ENCODE measurements at places on chromosomes 5 and 9.

GRCh38 chr9:94084314-94084713, at the start of gene PTPDC1:
Gene PTPDC1 (plus strand): TSS chr9:94084464. CDS start chr9:94084531, 67 bp downstream.
- DNase-seq, result no peak

DNA sequence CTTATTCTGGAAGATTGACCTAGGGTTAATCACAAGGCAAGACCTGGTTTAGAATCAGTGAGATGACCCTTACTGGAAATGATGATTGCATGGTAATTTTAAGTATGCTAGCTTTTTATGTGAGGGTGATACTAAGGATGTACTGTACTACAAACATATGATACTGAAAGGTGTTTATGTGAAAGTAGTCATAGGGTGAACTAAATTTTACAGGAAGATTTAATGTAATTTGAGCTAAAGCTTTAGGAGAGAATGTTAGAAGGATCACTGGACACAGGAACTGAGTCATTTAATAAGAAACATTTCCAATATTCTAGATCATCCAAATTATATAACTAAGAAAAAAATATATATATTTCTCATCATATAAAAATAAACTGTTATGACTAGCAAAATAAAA, 197.2 kb downstream of the COX7C start:
- no peak for DNase-seq

GRCh38 chr9:1429297-1429696, 379.1 kb downstream of the DMRT2 start:
- DNase-seq, result no peak

- DNase-seq, result no peak
Measured at GRCh38 chr5:93532370-93532769, 48.6 kb downstream of the NR2F1-AS1 start.

DNA sequence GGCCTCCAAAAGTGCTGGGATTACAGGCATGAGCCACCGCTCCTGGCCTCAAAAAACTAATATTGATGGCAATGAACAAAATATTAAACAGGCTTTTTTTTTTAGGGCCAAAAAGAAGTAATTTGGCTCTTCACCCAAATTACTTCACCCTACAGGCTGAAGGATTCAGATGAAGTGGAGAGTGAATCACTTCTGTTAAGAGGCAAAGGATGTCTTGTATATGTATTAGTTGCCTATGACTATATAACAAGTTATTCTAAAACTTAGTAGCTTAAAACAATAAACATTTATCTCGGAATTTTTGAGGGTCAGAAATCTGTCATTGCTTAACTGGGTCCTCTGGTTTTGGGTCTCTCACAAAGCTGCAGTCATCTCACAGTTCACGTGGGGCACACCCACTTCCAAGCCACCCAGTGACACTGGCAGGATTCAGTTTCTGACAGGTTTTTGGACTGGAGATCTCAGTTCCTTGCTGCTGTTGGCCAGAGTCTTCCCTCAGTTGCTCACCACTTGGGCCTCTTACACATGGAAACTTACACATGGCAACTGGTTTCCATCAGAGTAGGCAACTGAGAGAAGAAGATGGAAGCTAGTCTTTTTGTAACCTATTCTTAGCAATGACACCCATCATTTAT, 66.7 kb downstream of the IQGAP2 start:
- DNase-seq, result no peak

DNA sequence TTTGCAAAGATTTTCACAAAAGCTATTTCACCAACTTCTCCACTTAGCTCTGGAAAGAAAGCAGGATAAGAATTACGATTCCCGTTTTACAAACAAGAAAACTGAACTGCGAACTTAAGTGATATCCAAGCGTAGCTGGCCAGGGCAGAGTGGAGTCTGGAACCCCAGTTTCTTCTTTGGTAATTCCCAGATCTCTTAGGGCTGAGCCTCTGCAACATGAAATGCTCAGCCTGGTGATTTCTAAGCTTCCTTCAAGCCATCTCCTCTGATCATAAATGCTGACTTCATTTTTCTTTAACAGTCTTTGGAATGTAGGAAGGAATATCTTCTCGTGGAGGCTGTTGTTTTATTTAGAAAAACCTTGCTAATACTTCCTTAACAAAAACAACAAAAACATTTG, 620.0 kb downstream of the CCDC171 start:
- DNase-seq, result no peak

GRCh38 chr5:133564921-133565565, 47.3 kb downstream of the FSTL4 start:
- no peak for DNase-seq

- DNase-seq, result no peak
Measured at GRCh38 chr9:121652838-121653231, 1.4 kb downstream of the DAB2IP start.

DNA sequence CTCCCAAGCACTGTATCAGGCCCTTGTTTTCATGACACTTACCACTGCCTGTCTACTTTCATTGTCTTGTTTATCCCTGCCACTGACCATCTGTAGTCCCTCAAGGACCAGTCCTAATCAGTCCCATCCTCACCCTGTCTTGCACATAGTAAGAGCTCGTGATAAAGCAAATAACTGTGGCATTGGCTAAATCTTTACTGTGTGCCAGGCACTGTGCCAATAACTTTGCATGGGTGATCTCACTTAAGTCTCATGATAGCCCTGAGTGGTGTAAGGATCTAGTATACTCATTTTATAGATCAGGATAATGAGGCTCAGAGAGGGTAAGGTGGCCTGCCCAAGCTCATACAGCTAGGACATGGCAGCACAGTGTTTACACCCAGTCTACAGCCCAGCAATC, 5.6 kb downstream of the CDX1 start:
- DNase-seq, result no peak

GRCh38 chr9:6714176-6714575, 43.6 kb upstream of the KDM4C start:
- DNase-seq, result no peak

DNA sequence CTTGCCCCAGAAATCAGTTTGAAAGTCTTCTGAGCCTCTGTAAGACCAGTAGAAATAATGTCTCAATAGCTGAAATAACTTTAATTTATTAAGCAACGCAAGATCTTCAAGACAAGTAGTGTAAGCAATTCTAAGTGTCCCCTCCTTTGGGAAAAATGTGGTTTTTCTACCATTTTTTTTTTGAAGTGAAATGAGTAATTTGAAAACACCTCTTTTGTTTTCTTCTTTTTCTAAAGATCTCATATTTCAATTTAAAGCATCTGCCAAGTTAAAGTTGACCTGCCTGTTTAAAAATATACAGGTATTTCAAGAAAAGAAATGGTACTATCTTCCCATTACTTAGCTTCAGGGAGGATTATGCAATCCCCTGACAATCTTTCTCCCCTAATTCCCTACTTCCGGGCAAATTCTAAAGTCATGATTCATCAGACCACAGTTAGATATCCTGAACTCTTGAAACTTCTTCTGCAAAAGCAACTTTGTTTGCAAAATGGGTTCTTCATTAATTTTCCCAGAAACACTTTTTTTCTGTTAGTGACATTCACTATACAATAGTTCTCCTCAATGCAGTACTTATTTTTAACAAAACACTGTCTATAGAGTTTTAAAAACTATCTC, 7.8 kb upstream of the ANXA1 start:
- DNase-seq, result no peak

DNA sequence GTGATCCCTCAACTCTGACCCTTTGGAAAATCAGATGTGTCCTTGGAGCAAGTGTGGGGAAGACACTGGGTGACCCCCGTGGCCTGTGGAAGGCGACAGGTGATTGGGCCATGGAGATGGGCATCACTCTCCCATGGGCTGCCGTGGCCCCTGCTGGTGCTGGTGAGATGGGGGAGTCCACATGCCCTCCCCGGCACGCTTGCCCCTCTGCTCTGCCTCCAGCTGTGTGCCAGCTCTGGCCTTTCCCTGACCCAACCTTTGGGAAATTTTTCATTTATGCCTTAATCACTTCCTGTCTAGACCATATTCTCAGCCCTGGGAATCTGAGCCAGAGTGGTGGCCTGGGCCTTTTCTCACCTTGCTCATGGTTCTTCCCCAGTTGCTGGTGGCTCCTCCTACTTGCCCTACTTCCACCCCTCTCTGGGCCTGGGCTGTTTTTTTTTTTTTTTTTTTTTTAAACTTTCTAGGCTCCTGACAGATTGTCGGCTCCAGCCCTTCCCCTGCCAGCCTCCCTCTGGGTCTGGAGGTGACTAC, 56.6 kb downstream of the RGS3 start:
- DNase-seq, result peak; percentile 78

- no peak for DNase-seq
Measured at GRCh38 chr5:151627650-151628049, 36.5 kb upstream of the FAT2 start.

DNA sequence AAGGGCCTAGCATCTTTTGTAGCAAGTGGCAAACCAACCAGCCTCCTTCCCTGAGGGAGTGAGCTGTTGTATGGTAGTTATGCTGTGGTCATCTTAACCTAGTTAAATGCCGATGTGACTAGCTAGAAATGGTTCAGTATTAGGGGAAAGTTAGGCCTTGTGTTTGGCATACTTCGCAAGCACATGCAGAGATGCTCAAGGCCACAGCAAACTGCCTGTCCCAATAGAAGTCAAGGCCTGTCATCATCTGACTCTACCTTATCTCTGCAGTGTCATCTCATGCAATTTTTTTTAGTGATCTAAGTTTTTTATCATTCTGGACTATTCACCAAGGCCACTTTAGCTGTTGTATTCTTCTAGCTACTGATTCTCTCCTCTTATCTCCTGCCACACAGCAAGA, 5.2 kb upstream of the EXOSC3 start:
- no peak for DNase-seq

DNA sequence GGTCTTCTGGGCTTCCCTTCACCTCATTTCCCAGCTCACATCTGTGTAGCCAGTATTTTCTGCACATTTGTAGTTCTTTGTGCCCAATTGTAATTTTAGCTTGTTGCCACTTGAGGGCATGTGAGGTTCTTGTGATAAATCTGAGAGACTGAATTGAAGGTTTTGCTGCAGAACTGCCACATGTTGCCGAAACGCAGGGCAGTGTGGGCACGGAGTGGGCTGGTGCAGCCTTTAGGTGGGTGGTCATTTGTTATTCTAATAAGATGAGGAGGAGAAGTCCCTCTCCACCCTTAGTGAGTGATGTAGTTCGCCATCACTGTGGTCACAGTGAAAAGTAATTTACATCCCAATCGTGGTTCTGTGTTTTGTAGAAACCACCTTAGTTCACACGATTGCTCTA, 21.2 kb downstream of the OTULIN start:
- no peak for DNase-seq

DNA sequence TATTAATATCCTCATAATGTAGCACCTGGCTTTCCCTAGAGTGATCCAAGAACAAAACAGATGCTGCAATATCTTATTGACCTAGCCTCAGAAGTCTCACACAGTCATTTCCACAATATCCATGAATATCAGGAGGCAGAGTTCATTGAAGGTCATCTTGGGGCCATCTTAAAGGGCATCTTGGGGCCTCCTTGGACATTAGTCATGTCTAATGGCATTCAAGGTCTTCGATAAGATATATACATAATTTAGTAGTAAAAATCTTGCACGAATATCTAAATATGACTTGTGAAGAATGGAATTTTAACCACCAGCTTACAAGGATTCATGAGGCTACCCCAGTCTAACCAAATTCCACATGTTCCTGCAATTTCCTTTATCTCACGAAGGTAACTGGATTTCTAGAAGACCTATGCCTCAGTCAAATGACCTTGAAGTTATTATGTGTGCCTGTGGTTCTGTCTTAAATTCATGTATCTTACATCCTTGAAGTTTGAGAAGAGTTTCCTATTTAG, 163.6 kb upstream of the SPEF2 start:
- DNase-seq, result no peak

DNA sequence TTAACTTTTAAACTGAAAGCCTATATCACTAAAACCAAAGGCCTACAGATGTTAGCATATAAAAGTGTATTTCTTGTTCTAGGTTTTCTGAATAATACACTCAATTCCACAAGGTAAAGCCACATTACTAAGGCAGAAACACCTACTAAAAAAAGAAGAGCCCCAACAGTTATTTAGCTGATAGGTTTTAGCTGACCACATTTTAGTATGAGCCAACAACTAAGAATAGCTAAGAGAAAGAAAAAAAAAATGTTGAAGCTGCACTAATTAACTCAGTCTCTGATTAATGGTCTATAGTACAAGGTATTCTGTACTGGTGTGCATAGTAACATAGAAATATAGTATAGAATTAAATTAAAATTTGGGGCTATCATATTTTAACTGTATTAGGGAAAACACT, 23.5 kb downstream of the ZFR start:
- DNase-seq, result no peak

- no peak for DNase-seq
Measured at GRCh38 chr9:4865681-4866080, 72.9 kb downstream of the RCL1 start.

GRCh38 chr9:36136894-36137391, 410 bp downstream of the GLIPR2 start:
- no peak for DNase-seq

DNA sequence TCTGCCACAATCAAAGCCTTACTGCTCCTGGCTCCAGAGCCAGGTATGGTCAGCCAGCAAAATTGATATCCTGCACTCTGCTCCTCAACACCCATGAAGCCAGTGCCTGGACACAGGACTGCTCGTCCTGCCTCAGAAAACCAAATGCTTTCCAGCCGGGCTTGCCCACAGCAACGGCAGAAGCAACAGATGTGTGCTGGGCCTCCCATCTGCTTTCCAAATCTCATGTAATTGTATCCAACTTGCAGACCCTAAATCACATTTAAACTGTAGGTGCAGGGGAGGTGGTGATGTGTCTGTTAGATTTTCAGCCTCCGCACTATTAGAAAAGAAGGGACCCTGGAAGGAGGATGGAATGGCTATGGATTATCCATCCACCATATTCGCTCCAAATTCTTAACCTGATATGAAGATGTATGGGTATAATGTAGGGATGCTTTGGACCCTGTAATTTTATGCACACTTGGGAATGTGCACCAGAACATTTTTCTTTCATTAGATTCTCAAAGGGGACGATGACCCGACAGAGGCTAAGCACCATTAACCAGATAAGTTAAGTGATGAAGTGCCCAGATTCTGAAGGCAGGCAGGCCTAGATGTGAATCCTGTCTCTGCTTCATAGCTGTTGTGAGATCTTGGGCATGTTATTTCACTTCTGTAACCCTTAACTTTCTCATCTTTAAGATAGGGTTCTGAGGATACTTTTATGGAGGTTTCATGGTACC, 58.2 kb downstream of the EXOSC2 start:
- DNase-seq, result no peak

GRCh38 chr5:150085950-150086715, at the start of gene CSF1R:
Gene CSF1R (minus strand): TSS chr5:150086554. CDS start chr5:150086427, 127 bp downstream.
- DNase-seq, result no peak

- no peak for DNase-seq
Measured at GRCh38 chr9:107274953-107275422, 8.1 kb upstream of the RAD23B start.

DNA sequence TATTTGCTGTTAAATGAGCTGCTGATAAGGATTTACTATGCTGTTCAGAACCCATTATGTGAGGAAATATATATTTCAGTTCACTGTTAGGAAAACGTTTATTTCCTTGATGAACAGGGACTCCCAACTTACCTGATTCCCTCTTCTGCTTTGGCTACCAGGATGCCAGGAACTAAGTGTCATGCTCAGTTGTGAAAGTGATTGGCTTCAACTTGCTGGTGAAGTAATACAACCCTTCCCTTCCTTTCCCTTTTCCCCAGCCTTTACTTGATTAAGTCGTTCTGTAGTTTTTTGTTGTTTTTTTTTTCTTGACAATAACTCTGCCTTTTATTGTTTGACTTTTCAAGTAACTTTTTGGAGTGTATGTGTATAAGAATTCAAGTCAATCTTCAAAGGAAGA, 309.3 kb downstream of the DOCK8 start:
- no peak for DNase-seq

Measured in CD4-positive, alpha-beta T cell (primary cell).